Neural cell (in vitro differentiated cells): ENCODE measurements at places on chromosomes 13 and 19. TPM values are rescaled to one million over a fixed set of nuclear protein-coding genes. Genes with fewer than 3 reads are reported as not detected.

The MEIOSIN gene
- not detected in 2 replicates for polyA plus RNA-seq

The CDX2 gene
- polyA plus RNA-seq: not detected in 2 replicates

The FGF22 gene
- polyA plus RNA-seq: 0.48 TPM in 1 of 2 replicates, not detected in the other

The ZNF790 gene
- 11.0 and 12.0 TPM in 2 replicates for polyA plus RNA-seq

The CGB1 gene
- polyA plus RNA-seq: not detected in 2 replicates

The IL11 gene
- 0.62 and 1.7 TPM in 2 replicates for polyA plus RNA-seq

The PDE4C gene
- 1.6 and 2.6 TPM in 2 replicates for polyA plus RNA-seq

The TNFSF11 gene
- polyA plus RNA-seq: not detected in 2 replicates

The KLK2 gene
- not detected in 2 replicates for polyA plus RNA-seq
